ENCODE measurements at places on chromosomes 12 and 14.
A peak's percentile ranks its signal among the peaks of the same experiment; 100 is the strongest.

DNA sequence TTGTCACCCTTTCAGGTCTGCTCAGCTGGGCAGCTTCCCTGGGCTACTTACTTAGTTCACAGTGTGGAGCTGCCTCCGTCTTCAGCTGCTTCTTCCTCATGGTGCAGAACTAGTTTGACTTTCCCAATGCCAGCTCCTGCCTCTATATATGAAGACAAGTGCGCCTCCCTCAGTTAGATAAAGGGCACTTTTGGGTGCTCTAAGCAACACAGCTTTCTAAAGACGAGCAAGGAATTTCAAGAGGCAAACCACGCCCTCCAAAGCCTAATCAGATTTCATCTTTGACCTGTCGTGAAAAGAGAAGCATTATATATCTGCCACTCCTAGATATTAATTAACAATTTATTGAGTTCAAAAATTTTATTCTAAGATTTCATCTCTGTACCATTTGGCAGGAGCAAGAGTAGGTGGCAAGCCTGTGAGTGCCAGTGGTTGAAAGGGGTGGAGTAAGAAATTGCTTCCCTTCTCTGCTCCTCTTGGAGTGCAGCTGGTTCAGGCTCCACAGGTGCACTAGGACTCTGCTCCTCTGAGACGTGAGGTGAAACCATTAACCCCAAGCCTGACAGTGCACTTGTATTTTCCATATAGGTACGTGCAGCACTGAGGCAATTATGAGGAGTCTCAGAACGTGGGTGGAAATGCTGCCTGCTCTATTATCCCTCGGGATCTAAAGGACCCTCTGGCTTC, 2.1 kb upstream of the SLC11A2 start:
- DNase-seq, result peak; percentile 58

GRCh38 chr14:102988054-102988453, 65.6 kb downstream of the AMN start:
- DNase-seq, result no peak

GRCh38 chr12:75571656-75572205, 60.3 kb upstream of the KRR1 start:
- no peak for DNase-seq

DNA sequence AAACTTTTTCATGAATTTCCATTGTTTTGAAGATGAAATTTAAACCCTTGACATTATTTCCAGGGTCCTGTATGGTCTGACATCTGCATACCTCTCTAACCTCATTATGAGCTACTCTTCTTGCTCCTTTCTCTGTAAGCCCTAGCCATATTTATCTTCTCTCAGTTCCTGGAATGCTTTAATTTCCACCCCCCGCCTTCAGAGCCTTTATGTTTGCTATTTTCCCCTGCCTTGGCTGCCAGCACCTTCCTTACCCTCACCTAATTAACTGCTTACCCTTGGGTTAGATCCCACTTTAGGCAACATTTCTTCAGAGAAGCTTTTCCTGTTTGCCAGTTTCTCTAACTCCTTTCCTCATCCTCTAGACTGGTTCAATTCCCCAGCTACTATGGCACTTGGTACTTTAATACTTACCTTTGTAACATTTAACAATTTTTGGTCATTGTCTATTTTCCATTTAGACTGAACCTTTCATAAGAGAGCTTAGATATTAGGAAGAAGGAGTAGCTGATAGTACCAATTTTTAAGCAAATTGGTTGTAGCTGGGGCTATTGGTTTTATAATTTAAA, 6.0 kb downstream of the STYX start:
- DNase-seq, result no peak
